Left renal cortex interstitium (tissue), 4 donors: ENCODE measurements at places on chromosomes 3 and 15.

DNA sequence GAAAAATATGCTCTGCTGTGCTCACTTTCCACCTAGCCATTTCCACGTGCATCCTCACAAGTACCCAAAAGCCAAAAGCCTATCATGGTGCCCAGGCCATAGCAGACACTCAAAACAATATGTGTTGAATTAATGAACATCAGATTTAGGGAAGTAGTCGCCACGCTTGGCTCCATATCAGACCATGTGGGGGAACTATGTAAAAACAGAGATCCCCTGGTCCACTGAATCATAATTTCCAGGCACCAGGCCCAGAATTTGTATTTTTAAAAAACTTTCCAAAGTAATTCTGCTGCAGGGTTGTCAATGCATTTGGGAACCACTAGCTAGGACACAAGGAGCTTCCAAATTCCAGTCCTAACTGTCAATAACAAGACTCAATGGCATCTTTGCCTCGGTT, 77.3 kb downstream of the CNTN3 start:
- DNase-seq, result no peak

DNA sequence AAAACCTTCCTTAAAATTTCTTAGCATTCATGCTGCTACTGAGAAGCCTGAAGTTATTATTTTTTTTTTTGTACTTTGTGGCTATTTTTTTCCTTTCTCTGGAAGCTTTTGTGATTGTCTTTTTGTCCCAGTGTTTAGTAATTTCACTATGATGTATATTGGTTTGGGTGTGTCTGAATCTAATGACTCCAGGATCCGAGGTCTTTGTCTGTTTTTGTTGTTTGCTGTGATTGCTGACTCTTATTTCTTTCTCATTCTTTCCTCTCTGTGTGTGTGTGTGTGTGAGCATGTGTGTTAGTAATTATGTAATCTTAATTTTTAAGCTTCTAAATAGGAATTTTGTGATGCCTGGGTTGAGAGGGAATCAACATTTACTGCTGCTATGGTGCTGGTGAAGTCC, 152.0 kb downstream of the RAP2B start:
- no peak for DNase-seq

DNA sequence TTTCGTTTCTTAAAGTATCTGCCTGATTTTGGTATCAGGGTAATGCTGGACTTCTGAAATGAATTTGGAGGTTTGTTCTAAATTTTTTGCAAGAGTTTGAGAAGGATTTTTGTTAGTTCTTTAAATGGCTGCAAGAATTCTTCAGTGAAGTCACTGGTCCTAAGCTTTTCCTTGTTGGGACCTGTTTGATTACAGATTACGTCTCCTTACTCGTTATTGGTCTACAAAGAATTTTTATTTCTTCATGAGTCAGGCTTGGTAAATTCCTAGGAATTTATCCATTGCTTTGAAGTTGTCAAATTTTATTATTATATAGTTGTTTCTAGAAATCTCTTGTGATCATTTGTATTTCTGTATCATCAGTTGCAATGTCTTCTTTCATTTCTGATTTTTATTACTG, 196.0 kb downstream of the DPH6 start:
- no peak for DNase-seq

DNA sequence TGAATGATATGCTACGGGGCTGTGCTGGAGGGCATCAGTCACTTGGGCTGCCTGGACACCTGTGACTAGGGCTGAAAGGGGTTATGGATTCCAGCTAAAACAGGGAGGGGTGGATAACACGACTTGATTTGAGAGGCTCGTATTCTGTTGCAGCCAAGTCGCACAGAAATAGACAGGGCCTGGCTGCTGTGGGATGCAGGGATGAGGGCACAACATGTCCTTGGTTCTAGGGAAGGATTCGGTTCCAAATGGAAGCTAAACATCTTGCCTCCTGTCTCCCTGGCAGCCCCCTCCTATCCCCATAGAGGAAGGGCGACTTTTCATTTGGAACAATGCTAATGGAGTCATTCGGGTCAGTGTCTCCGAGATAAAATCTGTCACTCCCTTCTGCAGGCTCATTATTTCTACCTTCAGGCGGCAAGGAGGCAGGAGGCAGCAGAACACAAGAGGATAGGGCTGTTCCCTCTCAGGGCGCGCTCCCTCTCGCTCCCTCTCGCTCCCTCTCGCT, 433.8 kb upstream of the RBMS3 start:
- no peak for DNase-seq

DNA sequence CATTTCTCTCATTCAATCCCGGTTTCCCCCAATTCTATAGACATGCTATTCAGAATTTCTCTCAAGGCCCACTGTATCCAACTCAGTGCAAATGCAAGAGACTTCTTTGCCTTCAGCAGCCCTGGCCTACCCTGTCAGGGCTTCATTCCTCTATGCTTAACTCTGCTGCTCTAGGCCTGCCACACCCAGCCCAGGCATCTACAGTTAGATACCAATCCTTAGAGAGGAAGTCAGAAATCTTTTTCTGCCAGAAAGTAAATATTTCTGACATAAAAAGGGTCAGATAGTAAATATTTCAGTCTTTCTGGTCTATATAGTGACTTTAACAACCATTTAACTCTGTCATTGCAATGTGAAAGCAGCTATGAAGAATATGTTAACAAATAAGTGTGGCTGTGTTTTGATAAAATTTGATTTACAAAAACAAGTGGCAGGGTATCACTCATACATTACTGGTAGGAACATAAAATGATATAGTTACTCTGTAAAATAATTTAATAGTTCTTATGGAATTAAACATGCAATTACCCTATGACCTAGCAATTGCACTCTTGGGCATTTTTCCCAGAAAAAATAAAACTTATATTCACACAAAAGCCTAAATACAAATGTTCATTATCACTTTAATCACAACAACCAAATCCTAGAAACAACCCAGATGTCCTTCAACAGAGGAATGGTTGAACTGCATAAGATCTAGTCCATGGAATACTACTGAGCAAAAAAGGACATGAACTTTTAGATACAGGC, 942.0 kb downstream of the SQOR start:
- peak; percentile 47 for DNase-seq

GRCh38 chr3:99858469-99858868, 40.8 kb downstream of the CMSS1 start:
- no peak for DNase-seq

DNA sequence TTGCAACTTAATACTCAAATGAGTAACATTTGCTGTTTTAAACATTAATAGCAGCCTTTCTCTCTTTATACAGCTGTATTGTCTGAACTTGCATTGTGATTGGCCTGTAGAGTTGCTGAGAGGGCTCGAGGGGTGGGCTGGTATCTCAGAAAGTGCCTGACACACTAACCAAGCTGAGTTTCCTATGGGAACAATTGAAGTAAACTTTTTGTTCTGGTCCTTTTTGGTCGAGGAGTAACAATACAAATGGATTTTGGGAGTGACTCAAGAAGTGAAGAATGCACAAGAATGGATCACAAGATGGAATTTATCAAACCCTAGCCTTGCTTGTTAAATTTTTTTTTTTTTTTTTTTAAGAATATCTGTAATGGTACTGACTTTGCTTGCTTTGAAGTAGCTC, 40.3 kb downstream of the CTNNB1 start:
- no peak for DNase-seq

- DNase-seq, result peak; percentile 43
Measured at GRCh38 chr3:135895106-135895733, 70.3 kb upstream of the PPP2R3A start.

GRCh38 chr3:71728632-71729342, 3.6 kb upstream of the EIF4E3 start:
- no peak for DNase-seq

DNA sequence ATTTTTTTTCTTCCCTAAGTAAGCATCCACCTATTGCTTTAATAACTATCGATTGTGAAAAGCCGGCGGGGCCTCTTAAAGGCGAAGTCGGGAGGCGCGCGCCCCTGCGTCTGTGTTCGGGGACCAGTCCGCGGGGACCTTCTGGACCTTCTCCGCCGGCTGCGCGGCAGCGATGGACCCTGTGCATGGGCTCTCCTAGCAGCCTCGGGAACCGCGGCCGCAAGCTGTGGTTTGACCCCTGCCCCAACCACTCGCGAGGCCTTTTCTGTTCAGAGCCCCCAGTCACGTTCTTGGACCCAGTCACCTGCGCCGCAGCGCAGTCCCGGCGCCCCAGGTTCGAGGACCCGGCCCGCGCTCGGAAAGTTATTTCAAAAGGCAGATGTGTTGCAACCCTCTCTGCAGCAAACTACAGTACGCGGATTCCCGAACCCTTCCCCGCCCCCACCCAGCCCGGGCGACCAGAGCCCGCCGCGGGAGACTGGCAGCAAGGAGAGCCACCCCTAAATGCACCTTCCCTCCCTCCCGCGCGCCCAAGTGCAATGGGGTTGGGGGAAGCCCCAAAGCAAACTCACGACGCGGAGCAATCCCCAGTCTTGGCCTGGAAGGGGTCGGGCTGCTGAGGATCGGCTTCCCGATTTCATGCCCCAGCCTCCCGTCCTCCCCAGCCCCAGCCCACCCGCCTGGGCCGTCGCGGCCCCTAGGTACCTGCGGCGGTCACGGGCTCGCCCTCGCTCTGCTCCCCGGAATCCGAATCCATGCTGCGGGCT, 684 bp downstream of the TNFAIP8L3 start:
- no peak for DNase-seq

- DNase-seq, result no peak
Measured at GRCh38 chr3:188269040-188269439, 115.1 kb downstream of the LPP start.

- DNase-seq, result peak; percentile 36
Measured at GRCh38 chr15:80695099-80695910, at the start of gene ABHD17C. TSS of gene ABHD17C (plus strand) at chr15:80695310. CDS start at chr15:80695430, 120 bp downstream.

DNA sequence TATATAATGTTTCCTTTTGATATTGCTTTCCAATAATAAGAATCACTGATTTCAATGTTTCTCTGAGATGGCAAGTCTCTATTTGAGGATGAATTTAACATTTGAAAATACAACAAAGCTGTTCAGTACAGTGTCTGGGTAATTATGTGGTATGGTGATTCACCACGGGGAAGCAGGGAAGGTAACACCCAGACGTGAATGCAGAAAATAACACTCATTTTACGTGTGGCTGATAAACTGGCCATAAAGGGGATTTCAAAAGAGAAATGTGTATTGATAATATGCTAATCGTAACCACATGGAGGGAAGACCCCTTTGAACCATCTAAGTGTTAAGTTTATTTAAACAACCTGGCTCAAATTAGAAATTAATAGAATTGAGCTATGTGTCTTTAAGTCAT, 344.6 kb downstream of the GRM7 start:
- DNase-seq, result no peak

DNA sequence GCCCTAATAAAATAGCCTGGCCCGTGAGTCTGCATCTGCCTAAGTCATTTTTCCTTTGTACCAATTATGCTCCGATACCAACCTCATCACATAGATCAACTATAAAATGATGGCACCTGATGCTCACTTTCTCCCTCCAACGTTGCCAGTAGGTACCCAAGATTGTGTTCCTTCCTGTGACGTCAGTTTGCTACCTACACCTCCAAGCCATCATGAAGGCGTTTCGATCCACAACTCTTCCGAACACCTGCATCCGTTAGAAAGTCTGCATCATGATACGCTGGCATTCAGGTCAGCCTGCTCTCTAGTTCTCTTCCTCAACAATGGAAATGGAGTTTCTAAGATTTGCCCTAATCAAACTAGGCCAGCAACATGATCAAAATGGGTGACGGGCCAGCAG, 7.7 kb downstream of the PKM start:
- DNase-seq, result no peak

- no peak for DNase-seq
Measured at GRCh38 chr3:105006164-105006563, 360.5 kb upstream of the ALCAM start.

GRCh38 chr3:131699001-131699400, 196.2 kb upstream of the MRPL3 start:
- no peak for DNase-seq

- no peak for DNase-seq
Measured at GRCh38 chr3:101932326-101933068, 83.2 kb downstream of the NFKBIZ start.

DNA sequence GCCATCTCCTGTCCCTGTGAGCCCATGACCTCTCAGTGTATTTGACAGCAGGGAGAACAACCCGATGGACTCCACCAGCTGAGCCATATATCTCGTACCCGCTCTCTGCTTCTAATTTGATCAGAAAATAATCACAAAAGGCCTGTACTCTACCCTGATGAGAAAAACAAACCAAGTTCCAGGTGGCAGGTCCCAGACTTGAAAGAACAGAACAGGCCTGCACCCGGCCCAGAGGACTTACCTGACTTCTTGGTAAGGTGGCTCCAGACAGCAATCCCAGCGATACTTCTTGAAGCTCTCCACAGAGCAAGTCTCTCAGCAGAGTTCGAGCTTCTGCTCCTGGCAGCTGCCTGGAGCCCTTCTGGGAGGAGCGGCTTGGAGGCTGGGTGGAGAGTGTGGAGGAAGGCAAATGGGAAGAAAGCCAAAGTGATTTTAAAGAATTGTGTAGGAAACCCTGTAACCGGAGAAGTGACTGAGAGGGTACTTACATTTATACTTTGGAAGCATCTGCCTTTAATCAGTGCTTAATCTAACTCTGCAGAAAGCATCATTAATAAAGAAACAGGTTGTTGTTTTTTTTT, 91.6 kb downstream of the SCN11A start:
- DNase-seq, result no peak

DNA sequence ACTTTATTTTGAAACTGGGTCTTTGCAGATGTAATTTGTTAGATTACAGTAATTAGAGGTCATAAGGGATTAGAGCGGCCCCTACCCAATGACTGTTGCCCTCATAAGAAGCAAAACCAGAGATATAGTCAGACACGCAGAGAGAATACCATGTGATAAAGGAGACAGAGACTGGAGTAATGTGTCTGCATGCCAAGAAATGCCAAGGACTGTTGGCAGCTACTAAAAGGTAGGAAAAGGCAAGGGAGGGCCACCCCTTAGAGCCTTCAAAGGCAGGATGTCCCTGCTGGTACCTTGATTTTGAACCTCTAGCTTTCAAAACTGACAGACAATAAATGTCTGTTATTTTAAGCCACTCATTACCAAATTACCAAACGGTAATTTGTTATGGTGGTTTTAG, 548.2 kb downstream of the FHIT start:
- no peak for DNase-seq

DNA sequence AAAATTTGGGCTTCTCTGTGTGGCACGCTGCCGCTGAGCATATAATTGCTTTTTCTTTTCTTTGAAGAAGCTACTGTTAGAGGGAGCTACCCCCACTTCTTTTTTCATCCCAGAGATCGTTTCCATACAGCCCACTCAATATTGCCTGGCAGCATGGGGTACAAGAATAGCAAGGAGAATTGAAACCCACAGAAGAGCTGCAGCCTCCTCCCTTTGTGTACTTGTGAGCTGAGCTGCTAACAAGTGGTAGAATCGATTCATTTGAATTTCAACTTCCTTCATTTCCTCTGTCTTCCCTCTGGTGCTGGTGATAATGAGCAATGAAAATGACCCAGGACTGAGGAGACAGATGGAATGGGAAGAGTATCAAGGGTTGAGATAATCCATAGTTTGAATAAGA, 64.9 kb downstream of the LRRC3B start:
- no peak for DNase-seq

DNA sequence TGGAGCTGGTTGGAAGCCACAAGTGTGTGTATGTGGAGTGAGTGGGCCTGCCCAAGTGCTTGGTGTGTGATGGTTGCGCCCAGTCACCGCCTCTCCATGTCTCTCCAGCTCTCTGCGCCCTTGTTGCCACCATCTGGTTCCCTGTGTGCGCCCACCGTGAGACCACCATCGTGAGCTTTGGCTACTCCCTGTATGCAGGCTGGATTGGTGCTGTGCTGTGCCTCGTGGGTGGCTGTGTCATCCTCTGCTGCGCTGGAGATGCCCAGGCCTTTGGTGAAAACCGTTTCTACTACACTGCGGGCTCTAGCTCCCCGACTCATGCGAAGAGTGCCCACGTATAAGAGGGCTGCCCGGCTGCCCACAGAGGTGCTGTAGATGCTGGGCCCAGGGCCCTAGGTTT, 13.7 kb downstream of the CLDN11 start:
- no peak for DNase-seq

- DNase-seq, result no peak
Measured at GRCh38 chr3:185353225-185353624, 9.7 kb upstream of the MAP3K13 start.
